ENCODE measurements at places on chromosomes 12 and 14.

DNA sequence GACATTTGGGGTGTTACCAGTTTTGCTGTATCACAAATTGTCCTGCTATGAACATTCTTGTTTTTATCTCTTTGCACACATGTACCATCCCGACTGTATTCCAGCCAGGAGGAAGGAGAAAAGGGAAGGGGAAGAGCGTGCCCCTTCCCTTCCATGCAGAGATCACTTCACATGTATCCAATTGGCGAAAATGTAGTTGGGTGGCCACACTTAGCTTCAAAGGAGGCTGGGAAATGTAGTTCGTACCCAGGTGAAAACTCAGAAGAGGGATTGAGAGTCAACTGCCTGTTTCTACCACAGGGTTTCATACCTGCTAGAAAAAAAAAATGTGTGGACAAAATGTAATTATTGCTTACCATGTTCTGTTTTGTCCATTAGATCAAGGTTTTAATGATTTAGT, 189.1 kb upstream of the PELI2 start:
- no peak for DNase-seq

- DNase-seq = no peak
Observed at GRCh38 chr14:94770251-94770749, 387 bp upstream of the GSC start.

DNA sequence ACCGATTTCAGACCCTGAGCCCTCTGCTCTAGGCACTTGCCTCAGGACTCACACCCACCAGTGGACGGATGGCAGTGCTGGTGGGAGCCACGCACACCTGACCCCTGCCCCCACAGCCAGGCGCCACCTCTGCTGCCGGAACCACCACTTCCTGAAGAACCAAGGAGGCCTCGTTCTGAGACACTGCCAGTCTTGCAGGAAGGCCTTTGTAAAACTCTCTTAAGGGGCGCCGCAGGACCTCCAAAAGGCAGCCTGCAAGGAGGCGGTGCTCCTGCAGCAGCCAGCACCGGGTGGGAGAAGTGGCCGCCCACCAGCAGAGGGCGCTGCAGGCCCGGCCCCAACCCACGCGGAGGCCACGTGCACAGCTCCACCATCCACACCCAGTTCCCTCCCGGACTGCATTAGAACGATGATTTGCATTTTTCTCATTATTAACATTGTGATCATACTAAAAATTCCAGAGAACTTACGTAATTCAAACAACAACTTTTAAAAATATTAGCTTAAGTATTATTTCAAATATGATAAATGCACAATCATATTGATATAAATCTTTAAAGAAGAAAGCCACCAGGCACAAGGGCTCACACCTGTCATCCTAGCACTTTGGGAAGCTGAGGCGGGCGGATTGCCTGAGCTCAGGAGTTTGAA, 12.8 kb downstream of the STX2 start:
- DNase-seq = peak; percentile 52

GRCh38 chr12:24231298-24231697, 281.8 kb upstream of the SOX5 start:
- DNase-seq = no peak

- no peak for DNase-seq
Observed at GRCh38 chr12:4107911-4108697, 165.5 kb upstream of the CCND2 start.
